ENCODE measurements at places on chromosomes 1 and 21.

DNA sequence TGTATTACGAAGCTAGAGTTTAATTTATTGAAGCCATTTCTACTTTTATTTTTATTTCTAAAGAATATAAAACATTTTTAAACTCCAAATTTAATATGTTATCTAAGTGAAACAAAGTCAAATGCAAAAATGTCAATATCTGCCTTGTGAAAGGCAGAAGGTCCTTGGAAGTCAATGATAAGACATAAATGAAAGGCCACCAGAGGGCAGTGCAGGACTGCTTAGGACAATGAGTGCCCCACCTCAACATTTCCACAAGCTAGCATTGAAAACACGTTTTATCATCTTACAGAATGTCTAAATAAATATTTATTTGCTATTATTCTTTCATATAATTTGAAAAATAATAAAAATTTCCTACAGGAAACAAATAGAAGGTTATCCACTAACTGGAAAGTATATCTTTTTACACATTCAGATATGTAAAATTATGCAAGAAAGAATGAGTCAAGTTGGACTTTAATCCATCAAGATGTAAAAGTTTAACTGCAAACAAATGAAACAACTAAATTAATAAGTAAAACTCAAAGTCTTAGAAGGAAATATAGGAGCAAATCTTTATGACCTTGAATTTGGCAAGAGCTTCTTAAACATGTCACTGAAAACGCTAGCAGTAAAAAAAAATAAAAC lies 140.1 kb upstream of the FMN2 start:
- peak; percentile 41 for DNase-seq

DNA sequence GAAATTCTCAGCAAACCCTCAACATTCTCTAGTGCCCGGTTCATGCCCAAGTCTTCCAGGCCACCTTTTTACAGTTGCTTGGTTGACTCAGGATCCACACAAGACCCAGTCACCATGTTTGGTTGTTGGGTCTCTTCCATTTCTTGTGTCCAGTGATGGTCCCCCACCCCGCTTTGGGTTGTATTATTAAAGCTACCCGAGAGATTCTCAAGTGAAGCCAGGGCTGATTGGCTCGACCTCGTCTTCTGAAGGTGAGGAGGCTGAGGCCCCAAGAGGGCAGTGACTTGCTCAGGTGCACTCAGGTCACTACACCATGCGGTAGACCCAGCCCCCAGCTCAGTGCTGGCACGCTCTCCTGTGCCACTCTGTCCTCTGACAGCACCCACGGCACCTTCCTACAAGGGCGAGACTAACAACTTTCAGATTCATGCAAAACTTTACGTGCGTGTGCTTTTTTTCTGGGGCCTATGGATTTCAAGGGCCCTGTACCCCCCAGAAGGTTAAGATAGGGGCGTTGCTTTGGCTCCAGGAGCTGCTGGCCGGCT lies 50.3 kb downstream of the CAPN9 start:
- no peak for DNase-seq

DNA sequence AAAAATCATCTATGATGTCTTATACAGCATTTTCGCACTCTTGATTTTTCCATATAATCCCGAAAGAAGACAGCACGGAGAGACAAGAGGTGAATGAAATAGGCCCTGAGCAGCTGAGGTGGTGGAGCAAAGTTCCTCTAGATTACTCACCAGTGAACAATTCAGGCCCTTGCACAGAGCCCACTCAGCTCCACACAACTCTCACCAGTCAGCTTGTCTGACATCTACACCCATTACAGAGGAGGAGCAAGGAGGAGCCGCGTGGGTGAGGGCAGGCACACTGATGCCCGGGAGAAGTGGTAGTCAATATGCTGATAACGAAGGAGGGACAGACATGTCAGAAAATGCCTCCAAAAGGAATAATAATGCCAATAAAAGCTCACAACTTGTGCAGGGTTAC lies 59.9 kb downstream of the DNM3 start:
- no peak for DNase-seq

- DNase-seq = no peak
Measured at GRCh38 chr21:42486531-42486930, 9.5 kb downstream of the RSPH1 start.

- DNase-seq = no peak
Measured at GRCh38 chr1:169999761-170000160, 74.7 kb downstream of the KIFAP3 start.

- peak; percentile 94 for DNase-seq
Measured at GRCh38 chr1:52404116-52404974, at the start of the genes ORC1 and PRPF38A. Gene ORC1, minus strand, starts transcription at chr1:52404423. Its CDS starts 2,200 bp downstream, at chr1:52402223. Gene PRPF38A, plus strand, starts transcription at chr1:52404602. Its CDS starts 148 bp downstream, at chr1:52404750.

- DNase-seq = no peak
Measured at GRCh38 chr1:42209526-42210251, 45.1 kb upstream of the GUCA2A start.

DNA sequence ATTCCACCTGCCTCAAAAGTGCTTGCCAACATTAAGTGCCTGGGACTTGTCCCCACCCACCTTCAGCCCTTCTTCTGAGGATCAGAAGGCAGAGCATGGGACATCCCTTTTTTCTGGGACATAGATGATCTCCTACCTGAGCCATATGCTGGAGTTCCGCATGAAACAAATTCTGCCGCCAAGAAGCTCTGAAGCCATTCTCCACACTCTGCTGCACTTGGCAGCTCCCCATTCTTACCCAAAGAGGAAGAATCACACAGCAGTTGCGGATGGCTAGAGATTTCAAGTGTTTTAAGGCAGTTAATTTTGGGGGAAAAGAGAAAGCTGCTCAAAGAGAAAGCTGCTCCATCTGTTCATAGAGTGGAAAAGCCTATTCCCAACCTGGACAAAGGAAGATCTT lies 197.3 kb upstream of the COA6 start:
- no peak for DNase-seq

GRCh38 chr1:4681026-4681425 lies 26.6 kb downstream of the AJAP1 start:
- no peak for DNase-seq

DNA sequence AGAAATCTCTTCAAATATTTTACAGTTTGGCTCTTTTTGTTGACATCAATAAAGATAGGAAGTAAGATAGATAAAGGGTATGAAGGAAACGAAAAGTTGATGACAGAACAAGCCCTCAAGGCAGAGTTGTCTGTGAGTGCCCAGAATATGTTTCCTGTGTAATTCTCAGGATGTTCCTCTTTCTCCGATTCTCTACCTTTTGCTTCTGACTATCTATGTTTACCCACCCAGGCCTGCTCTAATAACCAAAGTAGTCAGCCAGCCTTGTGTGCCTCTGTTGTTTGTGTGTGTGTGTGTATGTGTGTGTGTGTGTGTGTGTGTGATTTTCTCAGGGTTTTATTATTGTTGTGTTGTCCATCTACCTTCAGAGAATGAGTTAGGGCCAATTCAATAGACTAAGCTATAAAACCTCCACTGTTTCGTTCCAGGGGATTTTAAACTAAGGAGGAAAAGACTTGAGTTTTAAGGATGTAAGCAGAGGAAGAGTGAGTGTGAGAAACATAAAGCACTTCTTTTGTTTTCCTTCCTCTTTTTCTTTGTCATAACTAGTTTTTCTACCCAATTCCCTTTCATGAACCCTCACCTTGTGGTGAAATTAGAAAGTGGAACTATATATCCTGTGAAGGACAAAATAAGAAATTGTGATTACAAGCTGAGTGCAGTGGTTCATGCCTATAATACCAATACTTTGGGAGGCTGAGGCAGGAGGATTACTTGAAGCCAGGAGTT lies 627.4 kb upstream of the NR5A2 start:
- no peak for DNase-seq

DNA sequence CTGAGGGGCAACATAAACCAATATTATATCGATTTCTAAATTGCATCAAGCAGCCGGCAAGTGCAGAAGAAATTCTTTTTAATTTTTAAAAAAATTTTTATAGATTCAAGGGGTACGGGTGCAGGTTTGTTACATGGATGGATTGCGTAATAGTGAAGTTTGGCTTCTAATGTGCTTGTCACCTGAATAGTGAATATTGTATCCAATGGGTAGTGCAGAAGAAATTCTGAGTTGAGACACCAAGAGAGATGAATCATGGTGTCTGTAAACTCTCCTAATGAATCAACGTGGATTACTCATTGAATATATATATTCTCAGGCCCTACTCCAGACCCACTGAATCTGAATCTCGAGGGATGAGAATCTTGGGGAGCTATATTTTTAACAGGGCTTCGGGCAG lies 253.7 kb upstream of the FOXD3 start:
- DNase-seq = no peak

DNA sequence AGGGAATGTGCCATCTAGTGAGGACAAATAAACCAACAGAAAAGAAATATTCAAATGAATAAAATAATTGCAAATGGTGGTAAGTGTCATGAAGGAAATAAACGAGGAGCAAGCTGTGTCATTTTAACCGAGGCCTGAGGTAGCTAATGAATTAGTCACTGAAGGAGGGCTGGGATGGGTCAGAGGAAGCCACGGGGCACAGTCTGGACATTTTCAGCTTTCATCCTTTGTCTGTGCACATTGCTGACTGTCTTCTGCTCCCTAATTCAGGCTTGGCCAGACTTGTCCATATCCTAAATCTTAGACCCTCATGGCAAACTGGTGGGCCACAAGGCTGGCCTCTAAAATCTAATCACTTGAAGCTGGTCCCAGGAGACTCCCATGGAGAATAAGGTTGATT lies 138.4 kb downstream of the RHOU start:
- DNase-seq = no peak

DNA sequence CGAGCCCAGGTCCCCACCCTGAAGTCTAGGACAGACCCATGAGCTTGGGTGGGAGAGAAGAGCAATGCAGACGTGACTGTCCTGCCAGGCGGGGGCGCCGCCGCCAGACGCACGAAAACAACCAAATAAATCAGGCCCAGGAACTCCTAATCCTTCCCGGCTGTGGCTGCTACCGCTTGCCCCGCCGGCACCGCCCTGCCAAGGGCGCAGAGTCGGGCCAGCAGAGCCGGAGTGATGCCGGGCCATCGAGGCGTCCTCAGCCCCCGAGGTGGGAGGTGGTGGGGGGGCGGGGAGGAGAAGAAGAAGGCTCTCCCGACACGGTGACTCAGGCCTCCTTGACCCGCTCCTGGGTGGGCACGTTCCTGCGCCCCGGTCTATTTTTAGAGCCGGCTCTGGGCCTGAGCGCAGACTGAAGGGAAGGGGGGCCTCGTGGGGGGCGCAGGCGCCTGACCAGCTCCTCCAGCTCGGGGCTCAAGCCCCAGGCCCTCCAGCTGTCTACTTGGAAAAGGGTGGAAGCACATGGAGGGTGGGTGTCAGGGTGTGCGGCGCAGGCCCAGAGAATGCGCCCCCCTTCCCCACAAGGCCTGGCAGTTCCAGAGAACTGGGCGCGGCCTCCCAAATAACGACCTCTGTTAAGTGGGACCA lies 10.7 kb upstream of the COL16A1 start:
- no peak for DNase-seq

Measured in LNCaP clone FGC (cell line).